Activated CD4-positive, alpha-beta T cell treated with anti-CD3 and anti-CD28 coated beads, Interleukin-2, amount 10 ng/mL, durations not matched to agents 7 days and 5 days (primary cell): ENCODE measurements at places on chromosomes 7 and 10.

GRCh38 chr7:87060288-87060537 lies 759 bp upstream of the ELAPOR2 start:
- no peak for DNase-seq

GRCh38 chr7:15652776-15653290 lies 33.6 kb downstream of the MEOX2 start:
- DNase-seq, result no peak

GRCh38 chr7:46781901-46782439 lies 799.9 kb downstream of the TNS3 start:
- DNase-seq, result no peak

DNA sequence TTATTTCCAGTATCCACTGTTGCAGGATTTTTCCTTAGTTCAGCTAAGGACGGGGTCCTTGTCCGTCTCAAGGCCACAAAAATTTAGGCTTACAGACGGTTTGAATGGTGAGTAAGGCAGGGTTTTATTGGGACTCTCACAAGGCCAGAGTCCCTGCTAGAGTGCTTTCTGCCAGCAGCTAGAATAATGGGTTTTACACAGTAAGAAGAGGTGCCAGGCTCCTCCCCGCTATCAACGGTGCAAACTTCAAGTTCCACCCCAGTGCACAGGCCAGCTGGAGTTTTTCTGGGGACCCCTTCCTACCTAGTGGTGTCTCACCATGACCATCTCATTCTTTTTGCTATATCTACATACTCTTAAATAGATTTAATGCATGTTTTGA lies 198.5 kb upstream of the KCTD7 start:
- no peak for DNase-seq

DNA sequence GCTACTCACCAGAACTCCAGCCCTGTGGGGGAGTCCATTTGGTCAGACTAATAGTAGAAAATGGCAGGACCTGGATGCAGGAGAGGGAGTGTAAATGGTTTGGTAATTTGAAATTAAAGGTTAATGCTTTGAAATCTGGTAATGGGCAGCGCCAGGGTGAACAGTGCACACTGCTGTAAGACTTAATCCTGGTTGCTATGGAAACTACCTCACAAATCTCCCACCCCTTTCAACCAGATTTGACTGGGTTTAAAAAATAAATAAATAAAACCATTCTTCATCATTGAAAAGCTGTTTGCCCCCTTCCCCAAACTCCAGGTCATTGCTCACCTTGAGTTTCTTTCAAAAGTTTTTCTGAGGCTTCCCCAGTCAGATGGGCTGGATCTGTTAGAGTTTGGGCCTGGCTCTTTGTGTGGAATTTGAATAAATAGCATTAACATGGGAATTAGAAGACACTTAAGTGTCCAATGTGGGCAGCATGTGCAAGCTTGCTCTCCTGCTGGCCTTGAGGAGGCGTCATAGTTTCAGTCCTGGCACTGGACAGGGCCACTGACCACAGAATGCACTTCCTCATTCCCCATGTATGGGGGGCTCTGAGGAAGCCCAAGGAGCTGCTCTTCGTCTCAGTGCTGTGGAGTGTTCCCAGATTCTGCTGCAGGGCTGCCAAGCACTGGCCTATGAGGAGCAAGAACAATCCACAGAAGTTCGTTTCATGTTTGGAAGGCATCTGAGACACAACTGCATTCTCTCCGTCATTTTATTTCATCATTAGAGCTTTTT lies 90.7 kb downstream of the LRRC4 start:
- no peak for DNase-seq

GRCh38 chr7:138208142-138208570 lies 131.9 kb downstream of the AKR1D1 start:
- no peak for DNase-seq

- DNase-seq, result no peak
Observed at GRCh38 chr10:127033216-127034033, 128.2 kb downstream of the DOCK1 start.

DNA sequence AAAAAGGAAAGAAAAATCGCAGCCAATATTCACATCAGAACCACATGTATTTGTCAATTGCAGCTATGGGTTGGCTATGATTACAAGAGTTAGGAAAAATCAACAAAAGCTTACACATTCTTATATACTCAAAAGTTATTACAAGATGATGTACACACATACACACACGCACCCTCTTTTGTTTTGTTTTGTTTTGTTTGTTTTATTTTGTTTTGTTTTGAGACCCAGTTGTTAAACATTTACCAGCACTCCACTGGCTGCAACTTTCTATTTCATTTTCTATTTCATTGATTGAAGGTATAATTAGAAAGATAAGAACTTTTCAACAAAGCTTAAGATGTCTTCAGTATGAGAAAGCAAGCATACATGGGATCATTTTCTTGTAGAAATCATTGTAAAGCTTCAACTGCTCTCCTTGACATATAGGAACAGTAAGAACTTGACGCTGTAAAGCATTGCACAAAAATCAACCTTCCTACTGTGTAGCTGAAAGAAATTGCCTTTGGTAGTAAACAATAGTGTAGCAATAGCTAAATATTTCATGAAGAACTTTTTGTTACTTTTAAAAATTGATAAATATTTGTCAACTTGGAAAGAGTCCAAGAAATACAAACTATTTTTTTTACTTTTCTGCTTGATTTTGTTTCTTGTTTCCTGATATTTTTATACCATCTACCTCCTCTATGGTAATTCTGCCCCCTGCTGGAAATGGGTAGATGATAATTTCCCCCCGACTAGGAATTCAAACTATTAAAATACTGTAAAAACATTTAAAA lies 205.9 kb downstream of the MBL2 start:
- DNase-seq, result no peak
